ENCODE measurements at places on chromosomes 3 and 15. TPM values are rescaled to one million over a fixed set of nuclear protein-coding genes. Genes with fewer than 3 reads are reported as not detected.

BCL6 gene
- total RNA-seq, result 71.5 TPM

ZPLD1 gene
- total RNA-seq, result not detected

SLC22A14 gene
- 0.28 TPM for total RNA-seq

PDZRN3 gene
- 268 TPM for total RNA-seq

TUSC7 gene
- not detected for total RNA-seq

GDPGP1 gene
- total RNA-seq, result under 0.01 TPM

DCLK3 gene
- 1.5 TPM for total RNA-seq

STAB1 gene
- 57.1 TPM for total RNA-seq

ZIC1 gene
- total RNA-seq, result not detected
